Stimulated activated CD4-positive, alpha-beta T cell treated with anti-CD3 and anti-CD28 coated beads, Interleukin-4, amount 100 ng/mL, for 1 hour (primary cell): ENCODE measurements at places on chromosomes 16 and 17.

GRCh38 chr17:36657390-36657762, 56.0 kb downstream of the MRM1 start:
- DNase-seq, result no peak

GRCh38 chr17:65103896-65104295, 33.3 kb upstream of the RGS9 start:
- no peak for DNase-seq

DNA sequence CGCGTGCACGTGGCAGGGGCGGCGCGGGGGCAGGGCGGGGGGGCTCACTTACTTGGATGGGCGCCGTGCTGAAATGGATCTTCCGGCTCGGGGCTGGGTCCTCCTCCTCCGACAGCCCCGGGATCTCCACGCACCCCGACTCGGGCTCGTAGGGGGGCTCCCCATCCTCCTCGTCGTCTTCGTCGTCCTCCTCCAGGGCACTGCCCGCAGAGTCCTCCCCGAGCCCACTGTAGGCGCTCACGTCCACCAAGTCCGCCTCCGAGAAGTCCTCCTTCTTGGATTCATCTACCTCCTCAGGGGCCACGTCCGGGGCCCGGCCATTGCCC, 1.4 kb downstream of the PPP1R9B start:
- DNase-seq, result no peak

DNA sequence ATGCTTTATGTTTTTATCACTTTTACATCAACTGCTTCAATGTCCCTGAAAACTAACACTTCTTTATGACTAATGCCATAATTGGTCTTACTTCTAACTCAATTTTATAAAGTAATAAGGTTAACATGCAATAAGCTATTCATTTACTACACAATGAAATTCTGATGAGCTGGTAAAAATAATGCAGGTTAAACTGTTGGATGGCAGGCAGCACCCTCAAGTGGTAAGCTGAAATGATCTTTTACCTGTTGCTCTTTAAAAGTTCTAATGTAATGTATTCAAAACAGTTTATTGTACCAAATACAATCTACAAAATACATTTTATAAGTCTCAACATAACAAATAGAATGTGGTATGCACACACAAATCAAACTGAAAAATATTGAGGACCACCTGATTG, 1280.3 kb downstream of the CDH8 start:
- no peak for DNase-seq

DNA sequence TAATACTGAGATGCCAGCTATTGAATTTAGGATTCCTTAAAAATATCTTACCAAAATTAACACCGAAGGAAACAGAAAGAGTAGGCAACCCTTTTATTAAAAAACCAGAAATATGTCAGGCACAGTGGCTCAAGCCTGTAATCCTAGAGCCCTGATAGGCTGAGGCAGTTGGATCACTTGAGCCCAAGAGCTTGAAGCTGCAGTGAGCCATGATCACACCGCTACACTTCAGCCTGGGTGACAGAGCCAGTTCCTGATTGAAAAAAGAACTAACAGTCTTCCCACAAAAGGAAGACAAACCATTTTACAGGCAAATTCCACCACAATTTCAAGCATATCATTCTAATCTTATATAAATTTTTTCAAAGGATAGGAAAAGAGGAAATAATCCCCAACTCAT, 15.6 kb downstream of the SLFN12 start:
- no peak for DNase-seq

DNA sequence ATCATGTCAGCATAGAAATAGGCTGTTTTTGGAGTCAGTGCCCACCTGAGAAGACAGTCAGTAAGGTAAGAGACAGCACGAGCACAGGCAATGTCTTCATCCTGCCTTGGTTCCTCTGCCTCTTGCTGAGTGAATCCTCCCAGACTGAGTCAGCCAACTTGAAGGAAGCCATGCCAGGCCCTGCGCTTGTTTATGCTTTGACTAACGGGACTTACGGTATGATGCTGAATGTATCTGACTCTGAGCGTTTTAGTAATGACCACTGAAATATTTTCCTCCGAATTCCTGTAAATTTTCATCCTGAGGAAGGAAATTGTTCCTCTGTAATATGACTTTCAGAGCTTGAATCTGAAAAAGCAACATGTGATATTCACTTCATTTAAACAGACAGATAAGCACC, 18.0 kb downstream of the C17orf67 start:
- no peak for DNase-seq

DNA sequence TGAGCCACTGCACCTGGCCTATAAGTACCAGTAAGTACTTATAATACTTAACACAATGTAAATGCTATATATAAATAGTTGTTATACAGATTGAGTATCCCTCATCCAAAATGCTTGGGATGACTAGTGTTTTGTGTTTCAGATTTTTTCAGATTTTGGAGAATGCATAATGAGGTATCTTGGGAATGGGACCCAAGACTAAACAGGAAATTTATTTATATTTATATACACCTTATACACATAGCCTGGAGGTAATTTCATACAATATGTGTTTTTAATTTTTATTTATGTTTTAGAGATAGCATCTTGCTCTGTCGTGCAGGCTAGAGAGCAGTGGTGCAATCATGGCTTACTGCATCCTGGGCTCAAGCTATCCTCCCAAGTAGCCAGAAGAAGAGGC, 9.8 kb upstream of the GCSH start:
- DNase-seq, result no peak

GRCh38 chr17:35191001-35191695, 3.0 kb downstream of the SLC35G3 start:
- DNase-seq, result no peak

GRCh38 chr16:12289175-12290063, 312.9 kb downstream of the SNX29 start:
- no peak for DNase-seq

GRCh38 chr17:81514739-81515529, 2.3 kb upstream of the ACTG1 start:
- DNase-seq, result peak; percentile 73

DNA sequence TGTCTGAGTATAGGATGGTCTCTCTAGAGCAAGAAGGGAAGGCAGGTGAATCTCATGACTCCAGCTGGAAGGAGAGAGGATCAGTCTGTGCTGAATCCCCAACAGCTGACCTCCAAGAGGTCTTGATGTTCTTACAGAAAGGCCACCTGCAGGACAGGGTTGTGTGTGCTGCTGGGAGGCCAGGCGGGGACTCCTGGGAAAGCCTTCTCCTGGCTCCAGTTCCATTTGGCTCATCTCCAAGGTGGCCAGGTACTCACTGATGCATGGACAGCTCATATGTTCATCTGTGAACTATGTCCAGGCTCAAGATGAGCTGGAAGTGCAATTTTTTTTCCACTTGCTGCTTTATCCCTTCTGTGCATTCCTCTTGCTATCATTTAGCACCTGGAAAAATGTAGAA, 730.2 kb upstream of the RBFOX1 start:
- no peak for DNase-seq

- DNase-seq, result no peak
Observed at GRCh38 chr16:55125818-55126385, 195.2 kb downstream of the IRX5 start.

DNA sequence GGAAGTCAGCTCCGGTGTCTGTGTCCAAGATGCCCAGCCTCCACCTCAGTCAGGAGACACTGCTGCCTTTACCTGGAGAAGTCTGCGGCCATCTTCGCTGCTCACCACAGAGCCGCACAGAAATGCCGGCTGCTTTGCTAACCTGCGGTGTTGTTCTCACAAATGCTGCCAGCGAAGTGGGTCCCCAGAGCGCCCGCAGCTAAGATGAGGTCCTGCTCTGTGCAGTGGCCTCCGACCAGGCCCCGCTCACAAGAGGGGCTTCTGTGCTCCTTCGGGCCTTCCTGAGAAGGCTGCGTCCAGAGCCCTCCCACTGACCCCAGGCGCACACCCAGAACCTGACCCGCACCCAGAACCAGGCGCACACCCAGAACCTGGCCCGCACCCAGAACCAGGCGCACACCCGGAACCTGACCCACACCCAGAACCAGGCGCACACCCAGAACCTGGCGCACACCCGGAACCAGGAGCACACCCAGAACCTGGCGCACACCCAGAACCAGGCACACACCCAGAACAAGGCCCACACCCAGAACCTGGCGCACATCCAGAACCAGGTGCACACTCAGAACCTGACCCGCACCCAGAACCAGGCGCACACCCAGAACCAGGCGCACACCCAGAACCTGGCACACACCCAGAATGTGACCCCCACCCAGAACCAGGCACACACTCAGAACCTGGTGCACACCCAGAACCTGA, 51.5 kb upstream of the FASN start:
- no peak for DNase-seq

DNA sequence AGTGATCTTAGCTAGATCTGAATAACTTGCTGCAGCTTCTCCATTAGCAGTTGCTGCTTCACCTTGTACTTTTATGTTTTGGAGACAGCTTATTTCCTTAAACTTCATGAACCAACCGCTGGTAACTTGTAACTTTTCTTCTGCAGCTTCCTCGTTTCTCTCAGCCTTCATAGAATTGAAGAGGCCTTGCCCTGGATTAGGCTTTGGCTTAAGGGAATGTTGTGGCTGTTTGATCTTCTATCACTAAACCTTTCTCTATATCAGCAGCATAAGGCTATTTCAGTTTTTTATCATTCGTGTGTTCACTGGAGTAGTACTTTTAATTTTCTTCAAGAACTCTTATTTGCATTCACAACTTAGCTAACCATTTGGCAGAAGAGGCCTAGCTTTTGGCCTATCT, 21.5 kb upstream of the TMEM92 start:
- no peak for DNase-seq

GRCh38 chr17:76130473-76130872, 10.6 kb downstream of the FOXJ1 start:
- DNase-seq, result no peak

GRCh38 chr17:65759532-65759931, 198.1 kb upstream of the AXIN2 start:
- no peak for DNase-seq

DNA sequence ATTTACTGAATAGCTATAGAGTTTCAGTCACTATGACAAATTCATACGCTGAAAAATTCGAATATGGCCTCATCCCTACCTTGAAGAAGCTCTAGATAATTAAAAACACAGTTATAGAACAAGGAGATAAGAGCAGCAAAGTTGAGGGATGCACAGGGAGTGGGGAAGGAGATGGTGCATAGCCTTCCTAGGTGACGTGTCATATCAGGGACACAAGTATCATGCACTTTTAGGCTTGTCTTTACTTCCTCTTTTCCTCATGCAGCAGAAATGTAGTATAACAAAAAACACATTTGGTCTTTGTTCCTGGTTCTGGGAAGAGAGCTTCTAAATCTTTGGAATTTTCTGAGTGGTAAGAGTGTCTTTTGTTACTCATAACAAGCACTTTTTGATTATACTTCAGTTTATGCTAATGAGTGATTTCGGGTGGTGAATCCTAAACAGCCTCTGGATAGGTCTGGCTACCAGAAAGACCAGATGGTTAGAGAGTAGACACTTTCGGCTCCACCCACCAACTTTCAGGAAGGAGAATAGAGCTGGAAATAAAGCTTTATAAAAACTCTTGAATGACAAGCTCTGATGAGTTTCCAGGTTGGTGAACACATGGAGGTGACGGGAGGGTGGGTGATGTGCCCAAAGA, 341.4 kb downstream of the UTP18 start:
- no peak for DNase-seq

- DNase-seq, result no peak
Observed at GRCh38 chr17:4540687-4541327, 14.4 kb downstream of the MYBBP1A start.

- DNase-seq, result no peak
Observed at GRCh38 chr16:54936979-54937670, 6.5 kb downstream of the IRX5 start.

DNA sequence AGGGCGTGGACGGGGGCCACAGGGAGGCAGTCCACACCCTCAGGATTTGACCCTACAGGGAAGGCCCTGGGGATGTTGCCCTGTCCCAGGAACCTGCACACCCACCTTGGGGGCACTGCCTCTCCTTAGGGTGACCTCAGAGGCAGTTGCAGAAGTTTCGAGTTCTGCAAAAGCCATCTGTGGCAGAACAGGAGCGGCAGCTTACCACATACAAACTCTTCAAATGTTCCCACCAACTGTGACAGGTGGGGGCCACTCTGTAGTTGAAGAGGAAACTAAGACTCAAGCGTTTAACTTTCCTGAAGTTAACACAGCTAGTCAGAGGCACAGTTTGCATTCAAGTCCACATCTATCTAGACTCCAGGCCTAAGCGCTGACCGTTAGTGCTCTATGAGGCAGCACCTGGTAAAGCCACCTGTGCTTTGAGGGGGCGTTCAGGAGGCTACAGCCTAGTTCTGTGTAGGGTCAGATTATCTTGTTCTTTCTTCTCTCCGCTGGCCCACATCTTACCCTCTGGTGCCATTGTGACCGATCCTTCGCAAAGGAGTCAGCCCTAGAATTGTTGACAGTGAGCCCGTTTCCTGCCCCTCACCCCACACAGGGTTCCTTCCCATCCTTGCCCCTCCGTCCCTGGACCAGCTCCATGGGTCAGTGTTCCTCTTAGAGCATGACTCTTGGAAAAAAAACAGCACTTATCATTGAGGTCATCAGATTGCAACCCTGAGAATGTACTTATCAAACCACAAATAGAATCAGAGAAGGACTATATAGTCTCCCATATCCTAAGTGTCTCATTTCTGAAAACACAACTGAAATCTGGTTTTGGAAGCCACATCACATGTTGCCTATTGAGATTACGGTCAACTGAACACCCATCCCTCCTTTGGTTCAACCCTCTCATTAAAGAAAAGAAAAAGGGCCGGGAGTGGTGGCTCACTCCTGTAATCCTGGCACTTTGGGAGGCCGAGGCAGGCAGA, 45.4 kb downstream of the CDH1 start:
- DNase-seq, result no peak

DNA sequence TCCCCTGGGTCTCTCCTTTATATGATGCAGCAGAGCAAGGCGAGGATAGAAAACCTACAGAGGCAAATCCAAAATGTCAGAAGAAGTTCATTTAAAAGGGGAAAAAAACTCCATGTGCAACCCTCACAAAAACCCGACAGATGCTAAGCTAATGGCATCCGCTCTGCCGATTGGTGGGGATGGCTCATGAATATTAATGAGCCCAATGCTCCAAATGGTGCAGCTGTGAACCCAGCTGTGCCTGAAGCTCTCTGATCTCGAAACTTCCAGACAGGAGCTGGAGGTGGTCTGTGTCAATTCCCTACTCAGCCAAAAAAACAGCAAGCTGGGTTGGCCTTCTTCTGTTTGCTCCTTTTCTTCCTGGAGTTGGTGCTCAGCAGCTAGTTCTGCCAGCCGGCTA, 15.5 kb downstream of the SNX11 start:
- DNase-seq, result no peak

DNA sequence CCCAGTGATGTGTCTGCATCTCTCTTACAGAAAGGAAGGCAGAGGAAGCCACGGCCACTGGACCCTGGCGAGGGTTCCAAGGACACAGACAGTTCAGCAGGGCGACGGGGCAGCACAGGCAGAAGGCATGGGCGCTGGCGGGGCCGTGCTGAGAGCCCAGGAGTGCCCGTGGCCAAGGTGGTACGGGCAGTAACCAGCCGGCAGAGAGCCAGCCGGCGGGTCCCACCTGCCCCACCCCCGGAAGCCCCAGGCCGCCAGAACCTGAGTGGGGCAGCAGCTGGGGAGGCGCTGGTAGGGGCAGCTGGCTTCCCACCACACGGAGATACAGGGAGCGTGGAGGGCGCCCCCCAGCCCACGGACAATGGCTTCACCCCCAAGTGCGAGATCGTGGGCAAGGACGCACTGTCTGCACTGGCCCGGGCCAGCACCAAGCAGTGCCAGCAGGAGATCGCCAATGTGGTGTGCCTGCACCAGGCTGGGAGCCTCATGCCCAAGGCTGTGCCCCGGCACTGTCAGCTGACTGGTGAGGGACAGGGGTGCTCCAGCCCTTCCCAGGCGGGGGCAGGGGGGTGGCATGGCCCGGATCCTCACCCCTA, 7.8 kb downstream of the XYLT2 start:
- no peak for DNase-seq
